ENCODE measurements at places on chromosomes 2 and 18.

GRCh38 chr2:239034561-239035341 lies 186.9 kb downstream of the TWIST2 start:
- DNase-seq: no peak

GRCh38 chr18:50726960-50727589 lies 92.7 kb downstream of the MRO start:
- DNase-seq: no peak

DNA sequence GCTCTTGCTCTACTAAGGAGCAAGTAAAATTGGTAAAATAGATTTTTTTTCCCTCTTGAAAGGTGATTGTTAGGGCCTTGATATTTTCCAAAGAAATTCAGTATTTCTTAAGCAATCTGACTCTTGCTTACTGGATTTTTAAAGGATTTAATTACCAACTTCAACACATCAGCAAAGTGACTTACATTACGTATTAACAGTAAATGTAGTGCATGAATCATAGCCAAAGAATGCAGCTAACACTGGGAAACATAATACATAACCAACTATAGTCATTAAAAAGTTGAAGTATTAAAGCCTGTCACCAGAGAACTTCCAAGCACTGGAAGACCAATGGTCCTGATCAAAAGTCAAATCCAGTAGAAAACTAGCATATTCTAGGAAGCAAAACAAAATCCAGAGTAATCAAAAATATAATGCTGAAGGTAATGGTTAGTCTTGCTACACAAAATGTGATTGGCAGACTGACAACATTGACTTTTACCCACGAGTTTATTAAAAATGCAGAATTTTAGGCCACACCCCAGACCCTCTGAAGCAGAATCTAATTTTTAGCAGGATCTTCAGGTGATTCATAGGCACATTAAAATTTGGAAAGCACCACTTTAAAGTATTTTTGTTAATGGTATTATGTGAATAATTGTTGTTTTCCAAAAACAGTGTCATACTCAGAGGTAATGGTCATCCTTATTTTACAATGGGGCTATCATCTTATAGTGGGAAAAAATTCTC lies 31.8 kb upstream of the CAVIN2 start:
- no peak for DNase-seq

DNA sequence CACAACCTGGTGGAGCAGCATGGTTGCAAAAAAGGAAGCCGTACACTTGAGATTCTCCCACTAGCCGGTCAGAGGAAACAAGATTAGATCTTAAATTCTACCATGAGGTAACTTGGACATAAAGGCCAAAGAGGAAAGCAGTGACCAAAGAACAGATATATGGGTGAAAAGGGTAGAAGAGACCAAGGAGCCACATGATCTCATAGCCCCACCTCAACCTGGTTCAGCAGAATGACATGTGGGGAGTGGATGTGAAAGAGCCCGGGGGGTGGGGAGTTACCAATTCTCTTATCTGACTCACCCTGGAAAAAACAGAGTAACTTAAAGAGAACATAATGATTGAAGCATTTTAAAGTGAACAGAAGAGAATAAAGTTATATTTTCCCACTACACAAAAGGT lies 683.0 kb downstream of the DSC3 start:
- DNase-seq: no peak

DNA sequence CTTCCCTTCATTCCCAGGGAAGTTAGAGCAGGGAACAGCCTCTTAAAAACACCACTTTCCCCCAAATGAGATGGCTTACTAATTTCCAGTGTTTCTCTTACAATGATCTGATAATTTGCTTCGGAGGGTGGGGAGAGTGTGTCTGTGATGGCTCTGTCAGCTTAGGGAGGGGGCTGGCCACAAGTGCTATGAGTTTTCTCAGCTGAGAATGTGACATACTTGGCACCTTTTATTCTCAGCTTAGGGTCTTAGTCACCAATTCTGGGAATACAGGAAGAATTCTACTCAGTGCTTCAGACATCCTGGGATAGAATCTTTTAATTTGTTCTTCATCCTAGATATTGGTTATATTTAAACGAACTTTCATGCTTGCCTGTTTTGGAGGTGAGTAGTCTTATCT lies 64.4 kb downstream of the AOX1 start:
- no peak for DNase-seq

DNA sequence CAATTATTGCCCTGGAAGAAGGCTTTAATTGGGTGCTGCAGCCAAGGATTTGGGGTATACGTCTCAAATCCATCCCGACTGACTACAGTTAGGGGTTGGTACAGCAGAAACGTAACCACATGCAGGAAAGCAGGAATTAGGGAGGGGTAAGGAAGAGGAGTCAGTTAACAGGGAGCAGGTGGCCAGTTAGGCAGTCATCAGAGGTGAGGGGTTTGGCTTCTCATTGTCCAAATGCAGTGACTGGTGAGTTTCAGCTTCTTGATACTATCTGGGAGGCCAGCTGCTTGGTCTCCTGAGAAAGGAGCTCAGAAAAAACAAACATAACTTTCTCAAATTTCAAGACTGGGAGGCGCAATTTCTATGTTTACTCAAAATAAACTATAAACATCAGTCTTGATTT lies 38.8 kb upstream of the UBE2F start:
- DNase-seq: no peak

DNA sequence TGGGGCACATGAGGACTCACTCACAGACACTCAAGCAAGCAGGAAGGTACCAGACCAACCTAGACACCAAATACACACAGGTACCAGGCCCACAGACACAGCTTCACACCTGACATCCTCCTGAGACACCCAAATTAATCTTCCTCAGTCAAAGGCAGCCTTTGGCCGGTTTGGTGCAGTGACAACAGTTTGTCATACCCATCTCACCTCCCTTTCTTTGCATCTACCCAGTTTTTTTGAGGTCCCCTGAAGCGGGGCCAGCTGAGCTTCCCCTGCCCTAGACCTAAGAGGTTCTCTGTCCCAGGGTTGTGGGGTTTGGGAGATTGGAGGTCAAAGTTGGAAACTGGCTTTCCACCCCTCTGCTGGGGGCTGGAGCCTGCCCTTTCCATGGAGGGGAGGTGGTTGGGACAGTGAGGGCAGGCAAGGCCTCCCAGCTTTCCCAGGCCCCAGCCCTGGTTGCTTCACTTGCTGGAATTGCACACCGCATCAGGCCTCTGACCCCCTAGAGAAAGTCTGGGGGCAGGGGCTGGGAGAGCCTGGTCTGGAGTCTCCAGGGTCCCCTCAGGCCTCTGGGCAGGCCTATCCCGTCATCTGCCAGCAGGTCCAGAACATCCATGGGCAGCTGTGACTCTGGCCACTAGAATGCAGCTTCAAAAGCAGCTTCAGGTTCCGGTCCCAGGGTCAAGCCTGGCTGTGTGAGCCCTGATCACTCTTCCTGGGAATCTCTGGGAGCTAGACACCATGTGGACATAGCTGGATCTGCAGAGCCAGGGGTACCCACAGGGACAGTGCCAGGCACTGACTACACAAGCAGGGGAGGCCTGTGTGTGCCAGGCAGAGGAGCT lies 12.5 kb upstream of the TEX261 start:
- no peak for DNase-seq

GRCh38 chr2:237486334-237486818 lies 675 bp upstream of the MLPH start:
- no peak for DNase-seq

DNA sequence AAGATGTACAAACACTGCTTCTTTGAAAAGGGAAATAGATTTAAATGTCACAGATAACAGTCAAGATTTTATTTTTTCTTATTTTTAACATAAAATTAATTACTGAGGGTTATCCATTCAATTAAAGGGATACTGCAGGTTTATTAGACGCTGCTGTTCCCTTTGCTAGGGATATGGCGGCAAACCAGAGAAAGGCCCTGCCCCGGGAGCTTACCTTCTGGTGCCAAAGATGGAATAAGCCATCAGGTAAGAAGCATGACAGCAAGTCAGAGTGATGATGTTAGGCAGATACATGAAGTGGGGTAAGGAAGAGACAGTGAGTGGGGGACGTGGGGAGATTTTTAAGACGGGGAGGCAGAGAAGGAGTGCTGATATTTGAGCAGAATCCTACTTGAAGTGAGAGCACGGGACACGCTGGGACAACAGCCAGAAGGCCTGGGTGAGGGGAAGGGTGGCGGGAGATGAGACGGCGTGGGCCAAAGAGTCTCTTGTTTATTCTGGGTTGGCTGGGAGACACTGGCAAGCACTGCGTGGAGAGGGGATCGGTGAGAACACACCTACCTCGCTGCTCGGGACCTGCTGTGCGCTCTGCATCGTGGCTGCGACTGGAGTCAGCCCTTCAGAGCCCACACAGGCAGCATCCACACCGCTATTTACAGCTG lies 250.5 kb upstream of the TMEM200C start:
- no peak for DNase-seq
